ENCODE measurements at places on chromosomes 13 and 19.

GRCh38 chr13:113833111-113833830, 30.6 kb downstream of the GAS6 start:
- DNase-seq: no peak

DNA sequence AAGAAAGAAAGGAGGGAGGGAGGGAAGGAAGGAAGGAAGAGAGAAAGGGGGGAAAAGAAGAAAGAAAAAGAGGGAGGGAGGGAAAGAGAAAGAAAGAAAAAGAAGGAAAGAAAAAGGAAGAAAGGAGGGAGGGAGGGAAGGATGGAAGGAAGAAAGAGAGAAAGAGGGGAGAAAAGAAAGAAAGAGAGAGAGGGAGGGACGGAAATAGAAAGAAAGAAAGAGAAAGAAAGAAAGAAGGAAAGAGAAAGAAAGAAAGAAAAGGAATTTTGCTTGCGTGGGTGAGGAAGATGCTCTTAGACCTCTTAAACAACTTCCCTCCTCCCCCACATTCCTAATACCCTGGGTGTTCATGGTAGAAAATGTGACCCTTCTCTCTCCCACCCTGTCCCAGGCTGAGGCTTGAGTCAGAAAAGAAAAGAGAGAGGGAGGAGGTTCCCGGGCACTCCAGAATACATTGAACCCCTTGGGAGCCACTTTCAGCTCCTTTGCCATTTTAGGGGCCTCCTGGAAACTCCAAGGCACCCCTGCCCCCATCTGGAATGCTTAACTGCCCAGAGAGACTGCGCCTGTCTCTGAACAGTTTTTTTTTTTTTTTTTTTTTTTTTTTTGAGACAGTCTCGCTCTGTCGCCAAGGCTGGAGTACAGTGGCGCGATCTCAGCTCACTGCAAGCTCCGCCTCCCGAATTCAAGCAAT, 9.2 kb upstream of the KANK3 start:
- DNase-seq: no peak

GRCh38 chr19:28489126-28489660, 723.8 kb downstream of the UQCRFS1 start:
- DNase-seq: no peak

GRCh38 chr13:64527561-64527960, 2702.6 kb downstream of the PCDH9 start:
- no peak for DNase-seq

DNA sequence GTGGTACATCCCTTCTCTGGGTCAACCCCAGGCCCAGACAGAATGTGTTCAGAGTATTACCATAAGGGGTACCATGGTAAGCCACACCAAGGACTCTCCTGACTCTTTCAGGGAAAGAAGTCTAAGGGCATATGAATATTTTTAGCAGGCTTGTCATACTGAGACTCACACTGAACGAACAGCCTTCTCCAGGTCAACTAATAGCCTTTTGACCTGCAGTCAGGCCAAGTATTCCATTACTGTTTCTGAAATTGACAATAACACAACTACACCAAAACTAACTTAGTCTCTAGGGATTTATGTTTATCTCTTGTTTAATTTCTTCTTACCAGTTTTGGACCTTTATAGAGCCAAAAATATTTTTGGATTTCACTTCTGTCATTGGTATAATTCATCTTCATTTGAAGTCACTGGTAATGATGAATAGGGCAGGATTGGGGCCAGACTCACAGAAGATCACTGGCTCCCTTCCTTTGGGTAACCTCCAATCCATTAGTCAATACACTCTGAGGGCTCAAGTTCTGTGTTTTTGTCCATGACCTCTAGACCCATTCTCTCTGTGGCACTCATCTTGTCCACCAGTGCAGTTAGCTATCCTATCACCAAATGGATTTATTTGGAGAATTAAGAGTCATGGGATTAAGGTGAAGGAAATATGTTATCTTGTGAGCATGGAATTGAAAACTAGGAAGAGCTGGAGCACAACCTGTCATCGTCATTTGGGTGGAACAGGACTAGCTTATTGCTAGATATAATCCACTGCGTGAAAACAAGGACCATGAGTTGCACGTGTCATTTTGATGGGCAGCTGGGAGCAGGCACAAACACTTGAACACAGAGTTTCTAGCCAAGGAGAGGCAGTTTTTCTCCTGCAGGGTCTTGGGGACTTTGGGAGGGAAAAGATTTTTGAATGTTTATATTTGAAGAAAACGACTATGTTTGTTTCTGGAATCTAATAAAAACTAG, 313.3 kb downstream of the DCLK1 start:
- no peak for DNase-seq

DNA sequence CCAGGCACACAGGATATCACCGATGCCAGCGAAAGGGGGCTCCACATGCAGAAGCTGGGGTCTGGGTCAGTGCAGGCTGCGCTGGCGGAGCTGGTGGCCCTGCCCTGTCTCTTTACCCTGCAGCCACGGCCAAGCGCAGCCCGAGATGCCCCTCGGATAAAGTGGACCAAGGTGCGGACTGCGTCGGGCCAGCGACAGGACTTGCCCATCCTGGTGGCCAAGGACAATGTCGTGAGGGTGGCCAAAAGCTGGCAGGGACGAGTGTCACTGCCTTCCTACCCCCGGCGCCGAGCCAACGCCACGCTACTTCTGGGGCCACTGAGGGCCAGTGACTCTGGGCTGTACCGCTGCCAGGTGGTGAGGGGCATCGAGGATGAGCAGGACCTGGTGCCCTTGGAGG, 7.2 kb downstream of the NCAN start:
- DNase-seq: no peak

DNA sequence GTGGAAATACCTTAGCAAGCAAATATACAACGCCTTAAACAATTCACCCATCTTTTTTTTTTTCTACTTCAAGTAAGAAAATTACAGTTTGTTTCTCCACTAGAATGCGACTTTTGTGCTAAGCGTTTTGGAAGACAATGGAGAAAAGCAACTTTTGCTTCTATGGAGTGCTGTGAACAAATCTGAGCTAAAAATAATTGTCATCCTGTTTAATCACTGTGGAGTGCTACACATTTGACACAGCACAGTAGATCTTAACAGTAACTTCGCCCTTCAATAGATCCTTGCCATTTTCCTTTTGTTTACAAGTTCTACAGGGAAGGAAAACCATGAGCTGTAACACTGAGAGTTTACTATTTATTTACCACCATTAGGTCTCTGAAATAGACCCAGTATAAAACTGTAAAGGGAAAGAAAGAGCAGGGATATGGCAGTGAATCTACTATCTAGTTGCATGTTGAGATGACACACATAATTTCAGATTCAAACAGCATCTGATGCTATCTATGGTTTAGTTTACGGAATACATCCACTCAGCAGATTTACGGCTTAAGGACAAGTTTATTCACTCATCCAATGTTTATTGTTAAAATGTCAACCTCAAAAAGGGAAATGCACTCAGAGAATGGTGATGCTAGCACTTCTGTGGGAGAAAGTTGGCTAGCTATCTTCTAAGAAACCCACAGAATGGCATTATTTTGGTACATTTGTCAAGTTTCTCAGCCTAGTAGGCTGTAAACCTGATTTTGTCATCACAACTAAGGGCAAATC, 175.3 kb downstream of the VWA8 start:
- DNase-seq: no peak

GRCh38 chr19:17855280-17856152, 4.2 kb upstream of the RPL18A start:
- DNase-seq: peak; percentile 93

DNA sequence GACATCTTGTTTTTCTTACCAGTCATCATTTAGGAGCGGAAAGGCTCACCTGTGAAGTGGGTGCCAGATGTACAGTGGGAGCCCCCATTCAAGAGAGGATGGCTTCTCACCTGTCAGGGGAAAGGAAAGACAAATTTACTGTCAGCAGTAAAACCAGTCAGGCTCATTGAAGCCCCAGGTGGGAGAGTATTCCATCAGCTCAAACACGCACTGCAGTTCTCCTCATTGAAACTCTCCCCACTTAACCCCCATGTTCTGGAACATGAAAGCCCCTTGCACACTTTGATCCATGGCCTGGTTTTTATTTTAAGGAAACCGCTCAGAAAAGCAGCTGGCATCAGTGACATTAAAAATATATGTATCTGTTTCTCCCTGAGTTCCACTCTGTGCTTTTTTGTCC, 401.1 kb upstream of the ZNF507 start:
- DNase-seq: no peak

GRCh38 chr13:23658929-23659541, 88.8 kb downstream of the TNFRSF19 start:
- no peak for DNase-seq

DNA sequence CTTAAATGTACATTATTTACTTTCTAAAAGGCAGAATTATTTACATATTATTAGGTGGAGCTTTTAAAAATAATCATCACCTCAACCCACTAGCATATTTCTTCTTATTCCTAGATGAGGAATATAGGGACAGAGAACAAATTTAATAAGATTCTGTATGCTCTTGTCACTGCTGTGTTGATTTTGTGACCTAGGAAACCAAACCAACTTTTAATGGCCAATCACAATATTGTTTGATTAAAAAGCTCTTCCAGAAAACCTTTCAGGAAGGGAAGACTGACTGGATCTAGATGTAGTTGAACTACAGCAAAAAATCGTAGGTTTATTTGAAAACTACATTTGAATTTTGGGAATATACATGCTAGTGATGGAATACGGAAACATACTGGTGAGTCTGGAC, 91.8 kb upstream of the RAP2A start:
- DNase-seq: no peak

DNA sequence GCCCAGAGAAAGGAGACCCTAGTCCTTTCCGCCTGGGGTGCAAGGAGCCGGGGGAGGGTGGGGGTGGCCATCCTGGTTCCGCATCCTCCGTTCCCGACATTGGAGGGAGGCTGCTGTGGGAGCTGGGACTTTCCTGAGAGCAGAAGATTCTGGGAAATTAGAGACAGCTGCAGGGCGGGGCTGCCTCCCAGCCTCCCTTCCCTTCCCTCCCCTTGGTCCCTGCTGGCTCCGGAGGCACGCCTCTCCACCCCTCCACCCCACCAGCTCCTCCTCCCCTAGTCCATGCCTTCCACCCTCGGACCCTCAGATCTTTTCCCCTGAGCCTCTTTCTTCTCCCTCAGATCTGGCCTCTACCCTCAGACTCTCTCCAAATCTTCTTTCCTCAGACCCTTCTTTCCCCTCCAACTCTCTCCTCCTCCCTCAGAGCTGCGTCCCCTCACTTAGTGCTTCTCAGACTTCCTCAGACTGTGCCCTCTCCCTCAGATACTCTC, 3.1 kb upstream of the BCL3 start:
- no peak for DNase-seq

DNA sequence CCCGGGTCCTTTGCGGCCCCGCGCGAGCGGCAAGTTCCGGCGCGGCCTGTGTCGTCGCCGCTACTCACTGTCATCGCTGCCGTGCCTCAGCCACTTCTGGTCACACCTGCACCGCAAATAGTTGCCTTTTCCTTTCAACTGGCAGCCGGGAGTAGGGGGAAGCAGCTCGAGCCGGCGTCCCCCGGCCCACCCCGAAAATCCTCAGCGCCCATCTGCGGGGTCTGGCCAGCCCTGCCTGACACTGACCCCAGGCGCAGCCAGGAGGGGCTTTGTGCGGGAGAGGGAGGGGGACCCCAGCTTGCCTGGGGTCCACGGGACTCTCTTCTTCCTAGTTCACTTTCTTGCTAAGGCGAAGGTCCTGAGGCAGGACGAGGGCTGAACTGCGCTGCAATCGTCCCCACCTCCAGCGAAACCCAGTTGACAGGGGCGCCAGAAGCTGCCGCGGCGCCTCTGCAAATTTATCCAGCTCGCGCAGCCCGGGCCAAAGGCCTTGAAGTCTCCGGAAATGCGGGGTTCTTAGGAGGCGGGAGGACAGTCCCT, 1.7 kb downstream of the PDX1 start:
- no peak for DNase-seq

DNA sequence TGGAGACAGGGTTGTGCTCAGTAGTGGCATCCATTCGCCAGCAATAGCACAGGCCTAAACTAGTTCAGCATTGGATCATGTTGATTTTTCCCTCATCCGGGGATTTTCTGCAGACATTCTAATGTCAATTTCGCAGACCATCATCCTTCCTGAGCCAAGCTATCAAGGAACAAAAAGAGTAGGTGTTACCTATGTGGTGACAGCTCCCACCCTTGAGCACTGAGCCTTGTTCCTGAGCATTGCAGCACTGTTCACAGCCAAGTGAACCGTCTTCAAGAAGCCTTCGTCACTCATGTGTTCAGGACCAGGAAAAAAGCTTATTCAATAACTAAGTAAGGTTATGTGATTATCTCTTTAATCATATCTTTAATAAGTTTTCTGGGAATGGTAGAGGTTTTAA, 576.2 kb downstream of the UQCRFS1 start:
- no peak for DNase-seq

DNA sequence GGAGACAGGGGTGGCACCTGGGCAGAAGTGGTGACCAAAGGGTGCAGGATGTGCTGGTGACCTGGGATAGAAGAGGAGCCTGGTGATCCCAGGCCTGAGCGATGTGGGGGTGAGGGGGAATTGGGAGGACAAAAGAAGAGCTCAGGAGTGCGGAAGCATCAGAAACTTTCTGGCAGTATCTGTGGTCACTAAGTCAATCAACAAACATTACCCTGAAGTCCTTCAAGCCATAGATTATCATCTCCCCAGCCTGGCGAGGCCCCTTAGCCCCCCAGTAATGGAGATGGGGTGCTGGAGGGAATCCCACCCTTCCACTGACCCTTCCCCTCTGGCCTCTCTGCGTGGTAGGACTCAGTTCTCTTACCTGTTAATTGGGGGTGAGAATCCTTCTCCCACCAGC, 10.5 kb downstream of the MEF2B start:
- DNase-seq: no peak

- no peak for DNase-seq
These were observed 3.6 kb downstream of the LTBP4 start for GRCh38 chr19:40604647-40605215.

DNA sequence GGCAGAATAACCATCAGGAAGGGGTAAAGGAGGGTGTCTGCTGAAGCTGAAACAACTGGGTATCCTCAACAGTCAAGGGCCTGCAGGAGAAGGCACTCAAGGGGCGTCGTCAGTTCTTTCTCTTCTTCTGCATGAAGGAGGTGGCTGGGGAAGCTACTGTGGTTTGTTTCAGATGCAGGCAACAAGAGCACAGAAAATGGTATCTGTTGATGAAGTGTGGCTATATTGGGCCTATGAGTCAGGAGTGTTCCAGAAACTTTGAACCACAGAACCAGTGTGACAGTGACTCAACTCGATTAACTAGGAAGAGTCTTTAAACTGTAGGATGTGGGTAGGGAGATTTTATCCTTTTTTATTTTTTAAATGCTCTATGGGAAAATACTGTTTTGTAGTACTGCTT, 686.3 kb downstream of the FGF9 start:
- DNase-seq: no peak

- no peak for DNase-seq
These were observed 12.5 kb upstream of the QTRT1 start for GRCh38 chr19:10688545-10689280.

- no peak for DNase-seq
These were observed 1.7 kb upstream of the UCHL3 start for GRCh38 chr13:75547917-75548316.

- DNase-seq: peak; percentile 73
These were observed 2.5 kb downstream of the CFD start for GRCh38 chr19:861756-862580.

GRCh38 chr13:22235285-22235949, 564.5 kb downstream of the FGF9 start:
- peak; percentile 4 for DNase-seq

Data from stimulated activated CD8-positive, alpha-beta memory T cell treated with anti-CD3 and anti-CD28 coated beads, Interleukin-2, amount 100 ng/mL, for 48 hours (primary cell).